CD4-positive, CD25-positive, alpha-beta regulatory T cell (primary cell): ENCODE measurements at places on chromosomes 2 and 18. TPM values are rescaled to one million over a fixed set of nuclear protein-coding genes. Genes with fewer than 3 reads are reported as not detected.

KCNJ3 gene
- total RNA-seq = not detected

CDKL4 gene
- 0.74 TPM for total RNA-seq

STARD6 gene
- not detected for total RNA-seq

NAT8 gene
- not detected for total RNA-seq

SH2D6 gene
- total RNA-seq = 0.25 TPM

- H3K27me3 ChIP-seq = no peaks in the 10 kb centered on the region
- DNase-seq = no peak
- no peaks in the 10 kb centered on the region for H3K4me1 ChIP-seq
- no peak overlapping the region for H3K27ac ChIP-seq
- H3K36me3 ChIP-seq = no peaks in the 10 kb centered on the region
- H3K4me3 ChIP-seq = no peak overlapping the region
These were observed 896.2 kb downstream of the CCDC85A start for GRCh38 chr2:57080035-57080434.

- no peaks in the 10 kb centered on the region for H3K27me3 ChIP-seq
- H3K27ac ChIP-seq = no peak overlapping the region
- peaks cover 12% of the 10 kb centered on the region for H3K36me3 ChIP-seq
- peaks cover 7% of the 10 kb centered on the region for H3K4me1 ChIP-seq
- no peak for DNase-seq
- H3K4me3 ChIP-seq = no peak overlapping the region
These were observed 2.6 kb downstream of the CHRNG start for GRCh38 chr2:232541961-232542714.

- no peaks in the 10 kb centered on the region for H3K27me3 ChIP-seq
- H3K36me3 ChIP-seq = no peaks in the 10 kb centered on the region
- H3K27ac ChIP-seq = no peak overlapping the region
These were observed 47.8 kb upstream of the NABP1 start for GRCh38 chr2:191629976-191630712.

DNA sequence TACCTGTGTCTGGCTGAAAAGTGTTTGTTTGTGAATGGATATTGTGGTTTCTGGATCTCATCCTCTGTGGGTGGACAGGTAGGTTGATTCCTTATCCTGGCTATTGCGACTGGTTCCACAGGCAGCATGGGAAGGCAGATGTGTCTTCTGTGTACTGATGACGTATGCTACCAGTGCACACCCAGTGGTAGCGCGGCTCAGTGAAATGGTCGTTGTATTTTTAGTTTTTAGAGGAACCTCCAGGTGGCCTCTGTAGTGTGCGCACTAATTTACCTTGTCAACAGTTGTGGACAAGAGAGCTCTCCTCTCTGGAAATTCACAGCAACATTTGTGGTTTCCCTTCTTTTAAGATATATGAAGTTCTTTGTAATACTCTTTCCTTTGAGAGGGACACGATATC is 52.5 kb downstream of the CCDC74A start:
- DNase-seq = no peak
- no peak overlapping the region for H3K27ac ChIP-seq
- no peaks in the 10 kb centered on the region for H3K27me3 ChIP-seq
- no peaks in the 10 kb centered on the region for H3K4me1 ChIP-seq

DNA sequence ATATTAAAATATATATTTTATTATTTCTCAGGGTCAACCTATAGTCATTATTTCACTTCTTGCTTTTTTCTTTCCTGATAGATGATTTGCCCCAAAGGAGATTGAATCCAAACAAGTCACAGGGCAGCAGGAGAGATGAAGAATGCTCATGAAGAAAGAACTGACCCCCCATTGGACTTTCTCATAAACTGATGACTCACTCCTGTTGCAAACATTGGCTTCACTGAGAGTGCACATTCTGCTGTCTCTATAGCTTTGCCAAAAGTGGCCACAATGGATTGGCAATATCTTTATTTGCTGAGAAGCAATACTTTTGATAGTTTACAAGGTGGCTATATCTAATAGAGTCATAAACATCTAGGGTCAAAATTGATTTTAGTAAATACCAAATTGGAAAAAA is 55.9 kb upstream of the ZNF385B start:
- no peak overlapping the region for H3K27ac ChIP-seq
- H3K36me3 ChIP-seq = no peaks in the 10 kb centered on the region
- no peaks in the 10 kb centered on the region for H3K27me3 ChIP-seq
- DNase-seq = no peak
- no peak overlapping the region for H3K4me3 ChIP-seq

- H3K4me3 ChIP-seq = no peak overlapping the region
- H3K27ac ChIP-seq = no peak overlapping the region
- H3K36me3 ChIP-seq = no peaks in the 10 kb centered on the region
- DNase-seq = no peak
These were observed 200.6 kb downstream of the NAPG start for GRCh38 chr18:10726198-10727068.

DNA sequence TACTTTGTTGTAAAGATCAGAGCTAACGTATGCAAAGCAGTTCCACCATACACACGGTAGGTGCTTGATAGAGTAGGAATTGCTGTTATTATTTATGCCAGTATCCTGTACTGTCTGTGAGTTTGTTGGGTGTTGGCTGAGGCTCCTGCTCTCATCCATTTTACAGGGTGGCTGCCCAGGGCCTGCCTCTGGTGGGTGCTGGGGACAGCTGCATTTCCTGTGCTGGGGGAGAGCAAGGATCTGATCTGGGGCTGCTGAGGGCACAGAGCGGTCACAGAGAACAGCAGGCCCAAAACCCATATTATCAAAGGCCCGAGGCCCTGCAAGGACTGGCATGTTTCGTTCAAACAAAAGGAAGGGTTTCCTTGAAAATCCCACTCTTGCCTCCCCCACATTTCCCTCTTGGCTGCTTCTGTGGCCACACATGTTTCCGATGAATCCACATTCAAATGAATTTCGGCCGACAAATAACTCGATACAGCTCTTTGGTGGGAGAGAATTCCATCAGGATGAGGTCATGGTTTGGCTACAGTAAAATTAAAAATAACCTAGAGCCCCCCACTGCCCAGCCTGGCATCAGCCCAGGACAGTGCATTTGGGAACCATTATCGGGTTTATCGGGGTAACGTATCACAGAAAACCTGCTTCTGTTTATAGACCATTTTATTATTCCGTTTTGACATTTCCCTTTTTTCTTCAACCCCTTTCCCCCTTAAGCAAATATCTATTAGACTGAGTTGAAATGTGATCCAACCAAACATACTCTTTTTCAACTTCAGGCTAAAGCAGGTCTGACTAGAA is 143.4 kb downstream of the CYRIA start:
- H3K4me1 ChIP-seq = no peaks in the 10 kb centered on the region
- no peaks in the 10 kb centered on the region for H3K36me3 ChIP-seq
- no peak for DNase-seq
- no peak overlapping the region for H3K4me3 ChIP-seq

- no peak overlapping the region for H3K27ac ChIP-seq
- no peak for DNase-seq
- H3K36me3 ChIP-seq = peaks cover 23% of the 10 kb centered on the region
These were observed 81.6 kb downstream of the RTN4 start for GRCh38 chr2:54968561-54969218.

DNA sequence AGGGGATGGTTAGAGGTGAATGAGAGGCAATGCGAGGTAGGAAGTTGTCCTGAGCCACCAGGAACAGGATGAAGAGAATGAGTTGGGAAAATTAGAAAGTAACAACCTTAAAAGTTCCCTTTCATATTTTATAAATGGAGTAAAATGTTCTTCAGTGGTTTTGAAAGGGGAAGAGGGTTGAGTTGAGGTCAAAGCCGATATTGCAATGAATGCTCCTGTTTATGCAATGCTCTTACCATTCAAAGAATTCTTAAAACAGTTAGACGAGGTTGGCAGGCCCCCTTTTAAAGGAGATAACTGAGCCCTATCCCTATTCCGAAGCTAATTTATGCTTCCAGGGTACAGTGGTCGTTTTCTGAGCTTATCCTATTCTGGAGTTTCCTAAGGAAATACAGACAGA is 2110.3 kb upstream of the CELF4 start:
- no peaks in the 10 kb centered on the region for H3K36me3 ChIP-seq
- no peaks in the 10 kb centered on the region for H3K4me1 ChIP-seq
- DNase-seq = no peak
- H3K4me3 ChIP-seq = no peak overlapping the region
- H3K27me3 ChIP-seq = no peaks in the 10 kb centered on the region

GRCh38 chr2:3208591-3208990 is 169.0 kb downstream of the EIPR1 start:
- peaks cover 10% of the 10 kb centered on the region for H3K36me3 ChIP-seq
- H3K4me3 ChIP-seq = no peak overlapping the region
- no peaks in the 10 kb centered on the region for H3K27me3 ChIP-seq

DNA sequence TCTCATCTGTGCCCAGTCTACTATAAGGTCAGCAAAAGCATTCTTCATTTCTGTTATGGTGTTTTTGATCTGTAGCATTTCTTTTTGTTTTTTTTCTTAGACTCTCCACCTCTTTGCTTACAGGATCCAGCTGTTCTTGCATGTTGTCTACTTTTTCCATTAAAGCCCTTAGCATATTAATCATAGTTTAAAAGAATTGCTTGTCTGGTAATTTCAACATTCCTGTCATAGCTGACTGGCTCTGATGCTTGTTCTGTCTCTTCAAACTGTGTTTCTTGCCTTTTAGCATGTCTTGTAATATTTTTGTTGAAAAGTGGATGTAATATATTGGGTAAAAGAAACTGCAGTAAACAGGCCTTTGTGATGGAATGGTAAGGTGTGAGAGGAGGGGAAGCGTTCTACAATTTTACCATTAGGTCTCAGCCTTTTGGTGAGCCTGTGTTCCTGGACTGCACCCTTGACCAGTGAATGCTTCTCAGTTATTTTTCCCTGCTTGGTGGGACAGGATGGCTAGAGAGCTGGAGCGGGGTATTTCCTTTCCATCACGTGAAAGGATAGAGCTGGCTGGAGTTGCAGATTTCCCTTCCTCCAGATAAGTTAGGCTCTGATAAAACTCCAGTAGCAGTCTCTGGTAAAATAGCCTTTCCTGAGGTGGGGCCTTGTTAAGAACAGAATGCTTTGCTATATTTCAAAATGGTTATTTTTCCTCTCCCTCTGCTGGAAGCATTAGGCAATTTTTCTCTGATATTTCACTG is 65.4 kb downstream of the PLA2R1 start:
- peaks cover 12% of the 10 kb centered on the region for H3K27me3 ChIP-seq
- H3K4me3 ChIP-seq = no peak overlapping the region
- H3K27ac ChIP-seq = no peak overlapping the region
- H3K36me3 ChIP-seq = no peaks in the 10 kb centered on the region
- H3K4me1 ChIP-seq = no peaks in the 10 kb centered on the region
- no peak for DNase-seq

GRCh38 chr2:108449410-108450130 is 564 bp downstream of the GCC2 start:
- H3K36me3 ChIP-seq = peaks cover 31% of the 10 kb centered on the region
- peak; percentile 70 for DNase-seq

GRCh38 chr2:13539296-13539695 is 822.6 kb downstream of the TRIB2 start:
- no peak overlapping the region for H3K4me3 ChIP-seq
- H3K4me1 ChIP-seq = no peaks in the 10 kb centered on the region
- no peaks in the 10 kb centered on the region for H3K36me3 ChIP-seq
- H3K27me3 ChIP-seq = no peaks in the 10 kb centered on the region
- H3K27ac ChIP-seq = no peak overlapping the region

DNA sequence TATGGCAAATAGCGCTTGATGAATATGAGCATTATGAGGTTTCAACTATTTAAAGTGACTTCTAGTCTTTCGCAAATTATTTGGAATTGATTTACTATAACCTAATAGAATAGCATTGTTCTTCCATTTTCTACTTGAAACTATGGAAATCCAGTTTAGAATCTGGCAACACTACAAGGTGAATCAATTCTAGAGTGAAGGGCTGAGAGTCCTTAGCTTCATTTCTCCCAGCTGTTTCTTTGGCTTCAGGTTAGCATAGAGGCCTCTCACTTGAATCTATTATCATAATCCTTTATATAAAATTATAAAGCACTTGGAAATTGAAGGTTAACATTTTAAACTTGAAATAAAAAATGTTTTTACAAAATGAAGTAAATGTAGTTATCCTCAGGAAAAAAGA is 318.8 kb downstream of the CCDC85A start:
- H3K27me3 ChIP-seq = no peaks in the 10 kb centered on the region
- no peaks in the 10 kb centered on the region for H3K4me1 ChIP-seq
- no peak overlapping the region for H3K27ac ChIP-seq
- no peaks in the 10 kb centered on the region for H3K36me3 ChIP-seq
- DNase-seq = no peak

DNA sequence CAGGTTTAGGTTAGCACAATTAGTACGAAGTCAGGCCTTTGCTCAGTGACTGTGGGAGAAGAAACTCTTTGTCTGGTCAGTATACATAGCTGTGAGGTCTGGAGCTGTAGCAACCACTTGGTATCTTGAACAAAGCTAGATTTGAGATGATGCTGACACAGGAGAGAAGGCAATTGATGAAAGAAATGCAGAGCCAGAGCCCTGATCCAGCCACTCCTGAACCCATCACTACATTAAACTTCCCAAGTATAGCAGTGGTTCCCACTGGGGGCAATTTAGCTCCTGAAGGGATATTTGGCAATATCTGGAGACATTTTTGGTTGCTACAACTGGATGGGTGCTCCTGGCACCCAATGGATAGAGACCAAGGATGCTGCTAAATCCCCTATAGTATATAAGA is 143.9 kb upstream of the SPRED2 start:
- no peaks in the 10 kb centered on the region for H3K27me3 ChIP-seq
- H3K27ac ChIP-seq = no peak overlapping the region
- H3K4me3 ChIP-seq = no peak overlapping the region
